Hematopoietic multipotent progenitor cell (in vitro differentiated cells): ENCODE measurements at places on chromosomes 1 and 21.

DNA sequence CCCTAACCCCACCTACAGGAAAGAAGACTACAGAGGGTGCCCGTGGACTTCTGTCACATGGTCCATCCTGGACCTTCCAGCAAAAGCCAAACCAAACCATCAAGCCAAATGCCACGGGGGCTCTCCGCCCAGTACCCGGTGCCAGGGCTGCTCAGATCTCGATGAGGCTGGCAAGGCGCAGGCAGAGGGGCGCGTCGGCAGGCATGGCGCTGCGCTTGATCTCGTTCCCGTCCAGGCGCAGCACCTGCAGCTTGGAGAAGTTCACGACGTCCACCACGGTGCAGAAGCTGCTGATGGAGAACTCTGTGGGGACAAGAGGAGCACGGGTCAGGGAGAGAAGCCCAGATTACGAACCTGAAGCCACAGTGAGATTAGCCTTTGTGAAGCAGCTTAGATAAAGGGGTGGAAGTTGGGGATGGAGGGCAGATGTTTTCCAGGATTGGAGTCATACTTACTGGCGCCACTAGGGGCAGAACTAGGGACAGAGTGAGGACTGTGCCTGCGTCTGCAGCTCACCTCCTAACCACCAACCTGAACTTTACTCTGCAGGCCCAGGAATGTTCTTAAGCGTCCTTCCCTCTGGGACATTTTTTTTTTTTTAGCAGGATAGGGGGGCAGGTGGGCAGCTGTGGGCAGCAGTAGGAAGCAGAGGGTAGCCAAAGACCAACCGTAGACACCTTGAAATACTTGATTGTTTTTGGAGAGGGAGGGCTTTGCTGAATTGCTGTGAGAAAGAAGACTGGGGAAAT is 8.6 kb downstream of the FMOD start:
- DNase-seq = no peak

DNA sequence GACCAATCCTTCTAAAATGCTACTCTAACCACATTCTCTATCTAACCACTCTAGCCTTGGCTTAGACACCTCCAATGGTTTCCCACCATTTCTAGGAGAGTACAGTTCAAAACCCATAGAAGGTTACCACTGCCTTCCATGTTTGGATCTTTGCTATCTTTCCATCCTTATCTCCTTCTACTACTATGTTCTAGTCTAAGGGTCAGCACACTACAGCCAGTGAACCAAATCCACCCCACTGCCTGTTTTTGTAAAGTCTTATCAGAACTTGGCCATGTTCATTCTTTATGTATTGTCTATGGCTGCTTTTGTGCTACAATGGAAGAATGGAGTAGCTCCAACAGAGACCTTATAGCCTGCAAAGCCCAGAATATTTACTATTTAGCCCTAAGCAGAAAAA is 6.2 kb downstream of the MTF1 start:
- DNase-seq = no peak

DNA sequence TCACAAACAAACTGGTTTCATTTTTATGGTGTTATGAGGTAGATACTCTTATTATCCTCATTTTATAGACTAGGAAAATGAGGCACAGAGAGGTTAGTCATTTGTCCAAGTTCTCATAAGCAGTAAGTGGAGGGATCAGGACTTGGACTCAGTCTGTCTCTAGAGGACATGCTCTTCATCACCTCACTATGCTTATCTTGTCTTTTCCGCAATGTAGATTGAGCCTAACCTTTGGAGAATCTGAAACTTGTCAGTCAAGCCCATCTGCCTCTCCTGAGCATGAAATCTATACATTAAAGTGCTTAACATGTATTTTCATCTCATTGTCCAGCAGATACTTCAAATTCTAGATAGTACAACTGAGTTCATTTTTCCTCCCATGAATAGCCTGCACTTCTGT is 11.8 kb upstream of the CDC14A start:
- no peak for DNase-seq

DNA sequence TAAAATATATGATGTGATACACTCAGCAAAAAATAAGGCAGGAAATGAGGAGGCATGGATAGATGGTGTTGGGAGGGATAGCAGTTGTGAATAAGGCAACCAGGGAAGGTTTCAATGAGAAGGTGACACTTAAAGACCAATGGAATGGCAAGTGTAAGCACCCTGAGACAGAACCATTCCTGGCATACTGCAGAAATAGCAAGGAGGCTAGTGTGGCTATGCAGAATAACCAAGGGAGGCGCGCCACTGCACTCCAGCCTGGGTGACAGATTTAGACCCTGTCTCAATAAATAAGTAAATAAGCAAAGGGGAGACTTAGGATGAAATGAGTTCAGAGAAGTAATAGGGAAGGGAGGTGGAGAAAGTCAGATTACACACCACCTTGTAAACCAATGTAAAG is 113.9 kb downstream of the TOMM20 start:
- no peak for DNase-seq

DNA sequence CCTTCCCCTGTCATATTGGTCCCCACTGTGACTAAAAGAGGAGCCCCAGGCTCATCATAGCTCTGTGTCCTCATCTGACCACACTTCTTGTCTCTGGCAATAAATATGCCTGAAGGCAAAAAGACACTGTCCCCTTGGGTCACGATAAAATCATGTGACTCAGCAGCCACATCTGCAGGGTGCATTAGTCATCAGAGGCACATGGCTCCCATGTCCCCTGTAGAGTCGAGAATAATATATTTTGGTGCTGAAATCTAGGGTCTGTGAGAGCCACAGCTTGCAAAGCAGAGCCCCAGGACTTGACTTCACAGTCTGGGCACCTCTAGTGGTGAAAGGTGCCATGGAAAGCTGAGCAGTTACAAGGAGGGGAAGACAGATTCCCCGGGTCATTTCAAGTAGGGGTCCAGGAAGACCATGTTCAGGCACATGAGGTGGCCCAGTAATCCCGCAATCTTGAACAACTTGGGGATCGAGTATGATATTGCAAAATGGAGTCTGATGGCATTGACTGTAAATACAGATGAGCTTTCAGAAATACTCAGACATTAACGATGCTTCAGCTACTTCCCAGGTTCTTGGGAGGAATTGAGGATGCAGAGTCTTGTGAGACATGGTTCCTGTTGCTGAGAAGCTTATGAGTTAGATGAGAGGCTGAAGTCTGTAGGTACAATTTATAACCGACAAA is 68.6 kb downstream of the SLC35F3 start:
- no peak for DNase-seq

- no peak for DNase-seq
Measured at GRCh38 chr1:7383671-7384520, 387.2 kb upstream of the VAMP3 start.

GRCh38 chr21:44726826-44727225 is 15.5 kb upstream of the TSPEAR start:
- DNase-seq = no peak

- no peak for DNase-seq
Measured at GRCh38 chr1:109620401-109620791, 759 bp downstream of the AMPD2 start.

GRCh38 chr1:199859491-199859933 is 168.0 kb upstream of the NR5A2 start:
- peak; percentile 89 for DNase-seq

GRCh38 chr1:4975856-4976255 is 321.4 kb downstream of the AJAP1 start:
- DNase-seq = no peak

DNA sequence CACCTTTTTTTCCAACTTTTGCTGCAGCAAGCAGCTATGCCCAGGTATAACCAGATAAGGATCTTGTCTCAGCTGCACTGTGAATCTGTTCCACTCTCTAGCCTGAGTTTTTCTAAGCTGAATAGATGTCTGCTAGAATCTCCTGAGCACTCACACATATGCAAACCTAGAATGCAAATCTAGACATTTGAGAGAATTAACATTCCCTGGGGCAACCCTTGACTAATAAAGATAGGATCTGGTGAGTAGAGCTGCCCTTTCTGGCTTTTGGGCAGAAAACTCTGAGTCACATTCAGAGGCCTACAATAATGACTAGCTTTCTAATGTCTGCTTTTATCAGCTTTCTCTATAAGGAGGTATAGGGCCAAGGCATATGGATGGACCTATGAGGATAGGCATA is 61.4 kb upstream of the BARHL2 start:
- no peak for DNase-seq

- DNase-seq = no peak
Measured at GRCh38 chr1:209956116-209956515, 18.1 kb downstream of the SYT14 start.

- no peak for DNase-seq
Measured at GRCh38 chr1:162327788-162328165, 48.9 kb downstream of the SPATA46 start.

- DNase-seq = no peak
Measured at GRCh38 chr1:11484321-11484655, 5.3 kb downstream of the DISP3 start.

- no peak for DNase-seq
Measured at GRCh38 chr1:224490549-224491537, 56.2 kb upstream of the WDR26 start.

DNA sequence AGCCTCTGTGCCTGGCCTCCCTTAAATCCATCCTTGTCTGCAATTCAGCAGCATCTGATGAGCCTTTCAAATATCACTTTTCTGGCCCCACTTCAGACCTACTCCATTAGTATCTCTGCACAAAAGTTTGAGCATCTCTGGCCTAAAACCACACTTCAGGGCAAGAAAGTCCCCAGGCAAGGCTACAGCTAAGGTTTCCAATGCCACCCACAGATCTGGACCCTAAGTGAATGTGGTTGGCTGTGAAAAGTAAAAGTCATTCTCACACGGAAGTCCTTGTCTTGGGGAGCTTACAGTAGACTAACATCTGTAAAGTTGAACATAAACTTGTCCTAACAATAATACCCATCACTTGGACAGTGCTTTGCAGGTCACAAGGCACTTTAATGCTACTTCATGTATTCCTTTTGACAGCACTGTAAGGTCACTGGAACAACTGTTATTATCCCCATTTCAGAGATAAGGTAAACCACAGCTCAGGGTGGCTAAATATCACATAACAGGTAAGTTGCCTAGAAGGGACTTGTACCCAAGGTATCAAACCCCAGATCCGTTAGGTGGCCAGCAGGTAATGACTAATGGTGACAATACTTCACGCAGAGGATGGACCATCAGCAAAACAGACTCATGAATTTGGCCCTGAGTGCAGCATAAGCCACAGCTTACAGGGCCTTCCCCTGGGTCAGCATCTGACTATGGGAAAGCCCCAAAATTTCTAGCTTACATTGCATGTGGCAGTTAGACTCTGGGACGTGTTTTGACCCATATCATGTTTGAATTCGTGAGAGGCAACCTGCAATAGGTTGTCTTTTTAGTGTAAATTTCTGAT is 356.0 kb downstream of the HHAT start:
- no peak for DNase-seq

DNA sequence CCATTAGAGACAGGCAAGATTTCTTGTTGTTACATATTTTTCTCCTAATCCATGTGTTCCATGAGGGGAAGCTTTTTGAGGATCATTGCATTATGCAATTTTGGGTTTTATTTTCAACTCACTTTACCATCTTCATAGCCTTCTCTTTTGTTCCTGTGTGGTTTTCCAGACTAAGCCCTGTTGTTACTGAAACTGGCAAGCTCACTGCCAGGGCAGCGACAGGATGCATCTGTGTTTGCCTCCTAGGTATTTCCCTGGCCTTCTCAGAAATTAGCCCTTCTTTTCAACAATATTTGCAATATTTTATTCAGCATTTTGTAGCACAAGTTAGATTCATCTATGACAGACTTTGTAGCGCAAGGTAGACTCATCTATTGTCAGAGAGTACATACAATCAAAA is 134.2 kb upstream of the CYYR1 start:
- DNase-seq = no peak

GRCh38 chr1:10597492-10598388 is 123.0 kb downstream of the PEX14 start:
- no peak for DNase-seq

DNA sequence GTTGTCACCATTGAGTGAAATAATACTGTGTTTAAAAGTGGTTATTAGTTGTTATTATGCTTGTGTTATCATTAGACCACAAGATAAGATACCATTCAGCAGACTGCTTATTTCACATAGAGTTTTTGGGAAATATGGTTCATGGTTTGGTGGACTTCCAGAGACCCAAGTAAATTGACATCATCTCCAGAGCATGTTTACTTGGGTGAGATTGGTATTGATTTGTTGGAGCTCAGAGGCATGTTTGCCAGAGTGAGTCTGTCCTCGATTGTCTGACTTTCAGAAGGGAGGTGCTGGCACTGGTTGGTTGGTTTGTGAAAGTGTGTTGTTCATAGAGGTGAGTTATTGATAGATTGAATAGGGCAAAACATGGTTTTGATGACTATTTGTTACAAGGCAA is 291.4 kb downstream of the TGFB2 start:
- DNase-seq = no peak

DNA sequence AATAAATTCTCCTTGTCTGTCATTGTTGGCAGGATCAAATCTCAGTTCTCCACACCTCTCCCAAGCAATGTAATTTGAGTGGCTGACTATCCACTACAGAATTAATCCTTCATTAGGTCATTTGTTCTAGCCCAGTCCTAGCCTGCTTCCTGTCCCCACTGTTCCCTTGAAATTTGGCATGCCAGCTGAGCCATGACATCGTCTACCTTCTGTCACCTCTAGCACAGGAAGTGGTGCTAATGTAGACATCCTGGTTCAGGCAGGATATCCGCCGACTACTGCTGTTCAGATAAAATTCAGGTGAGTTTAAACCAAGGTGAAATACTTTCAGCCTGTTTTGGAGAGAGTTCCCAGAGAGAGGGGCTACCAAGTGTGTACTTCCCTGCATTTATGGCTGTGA is 5.9 kb downstream of the CHRM3 start:
- no peak for DNase-seq

- peak; percentile 89 for DNase-seq
Measured at GRCh38 chr1:230191079-230191804, 124.2 kb downstream of the GALNT2 start.

DNA sequence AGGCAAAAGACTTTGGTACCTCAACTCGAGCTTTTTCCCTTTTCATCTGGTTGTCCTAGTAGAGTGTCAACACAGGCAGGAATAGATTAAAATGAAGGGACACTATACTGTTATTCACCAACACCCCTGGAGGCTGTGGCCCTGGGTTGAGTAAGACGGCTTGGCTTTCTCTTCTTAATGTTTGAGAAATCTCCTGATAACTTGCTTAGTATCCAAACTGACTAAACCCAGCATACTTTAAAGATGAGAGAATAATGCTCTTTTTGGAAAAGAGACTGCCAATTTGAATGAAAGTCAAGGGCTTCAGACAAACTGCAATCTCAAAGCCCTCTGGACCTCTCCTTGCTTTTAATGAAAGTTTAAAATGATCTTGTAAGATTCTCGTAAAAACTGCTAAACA is 2.6 kb upstream of the SLC30A1 start:
- no peak for DNase-seq

GRCh38 chr1:75616436-75617433 is 5.8 kb upstream of the SLC44A5 start:
- no peak for DNase-seq

- DNase-seq = no peak
Measured at GRCh38 chr1:244231193-244231571, 180.1 kb downstream of the ZBTB18 start.

- no peak for DNase-seq
Measured at GRCh38 chr1:242224461-242224860, 225.6 kb upstream of the MAP1LC3C start.
